Fibroblast of mammary gland (primary cell): ENCODE measurements at places on chromosomes 1 and 21.

GRCh38 chr1:87231703-87232367 is 96.8 kb upstream of the LMO4 start:
- DNase-seq: no peak

DNA sequence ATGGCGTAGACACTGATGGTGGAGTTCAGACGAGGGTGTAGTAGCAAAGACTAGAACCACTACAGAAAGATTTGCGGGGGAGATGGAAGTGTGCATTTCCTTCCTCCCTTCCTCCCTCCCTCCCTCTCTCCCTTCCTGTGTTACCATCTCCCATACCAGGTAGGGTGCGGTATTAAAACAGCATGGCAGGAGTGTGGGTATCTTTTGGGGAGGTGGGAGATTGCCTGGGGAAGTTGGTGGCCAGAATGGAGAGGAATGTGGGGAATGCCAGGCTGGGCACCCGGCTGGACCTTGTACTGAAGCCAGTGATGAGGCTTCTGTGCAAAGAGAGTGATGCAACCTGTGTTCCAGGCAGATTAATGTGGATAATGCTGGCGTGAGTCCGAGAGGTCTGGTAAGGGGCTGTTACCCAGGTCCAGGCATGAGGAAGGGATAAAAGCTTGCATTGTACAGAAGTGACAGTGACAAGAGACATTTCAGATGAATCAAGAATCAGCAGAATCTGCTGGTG is 30.3 kb upstream of the PPP2R5A start:
- DNase-seq: no peak

DNA sequence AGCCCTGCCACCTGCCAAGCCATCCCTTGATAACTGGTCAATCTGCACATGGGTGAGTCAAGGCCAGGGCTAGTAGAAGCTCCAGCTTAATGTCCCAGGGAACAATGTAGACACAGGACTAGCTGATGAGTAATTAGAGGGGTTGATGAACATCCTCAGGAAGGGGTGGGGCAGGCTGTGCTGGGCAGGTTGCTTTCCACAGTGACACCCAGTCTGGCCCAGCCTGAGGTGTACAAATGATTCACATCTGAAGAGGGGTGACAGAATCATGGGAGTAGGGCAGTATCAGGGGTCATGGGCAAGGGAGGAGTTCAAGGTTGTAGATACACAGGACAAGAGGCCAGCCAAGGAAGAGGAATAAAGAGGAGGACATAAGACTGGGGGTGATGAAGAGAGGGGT is 4.3 kb downstream of the LPAR3 start:
- DNase-seq: no peak

- no peak for DNase-seq
Observed at GRCh38 chr1:84476225-84476624, 2.8 kb upstream of the RPF1 start.

DNA sequence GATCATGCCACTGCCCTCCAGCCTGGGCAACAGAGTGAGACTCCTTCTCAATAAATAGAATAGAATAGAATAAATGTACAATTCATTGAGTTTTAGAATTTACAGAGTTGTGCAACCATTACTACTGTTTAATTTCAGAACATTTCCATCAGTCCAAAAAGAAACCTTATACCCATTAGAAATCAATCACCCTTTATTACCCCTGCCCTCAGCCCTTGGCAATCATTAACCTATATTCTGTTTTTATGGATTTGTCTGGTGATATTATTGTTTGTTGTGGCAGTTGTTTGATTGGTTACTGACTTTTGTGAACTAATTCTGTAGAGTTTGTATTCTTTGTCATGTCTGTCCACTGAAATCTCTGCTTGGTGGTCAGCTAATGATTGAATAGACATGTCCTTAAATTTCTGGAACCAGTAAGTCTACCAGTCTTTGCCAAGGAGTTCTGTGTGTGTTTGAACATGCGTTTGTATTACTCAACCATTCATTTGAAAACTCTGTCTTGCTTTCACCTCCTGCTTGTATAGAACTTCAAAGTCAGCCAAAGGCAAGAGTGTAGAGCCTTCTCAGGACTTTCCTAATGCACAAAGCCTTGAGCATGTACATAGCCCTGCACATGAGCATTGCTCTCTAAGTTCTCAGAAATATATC is 208.8 kb downstream of the GPR52 start:
- no peak for DNase-seq

GRCh38 chr1:67791686-67792085 is 41.6 kb downstream of the GNG12 start:
- peak; percentile 94 for DNase-seq

DNA sequence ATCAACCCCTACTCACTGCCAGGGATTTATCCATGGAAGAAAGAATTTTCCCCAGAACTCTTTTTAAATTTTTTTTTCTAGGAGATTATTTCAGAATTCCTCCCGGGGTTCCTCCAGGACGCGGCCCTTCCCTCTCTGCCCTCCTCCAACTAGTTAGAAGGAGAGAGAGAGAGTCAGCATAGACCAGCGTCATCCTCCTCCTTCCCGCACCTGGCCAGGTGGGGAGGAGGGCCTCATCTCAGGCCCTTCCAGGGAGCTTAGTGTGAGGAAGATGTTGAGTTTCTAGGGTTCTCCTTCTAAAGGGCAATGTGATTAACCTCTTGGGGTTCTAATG is 63.6 kb downstream of the CDK18 start:
- DNase-seq: no peak

GRCh38 chr1:91952187-91952586 is 3.0 kb downstream of the BRDT start:
- DNase-seq: no peak

DNA sequence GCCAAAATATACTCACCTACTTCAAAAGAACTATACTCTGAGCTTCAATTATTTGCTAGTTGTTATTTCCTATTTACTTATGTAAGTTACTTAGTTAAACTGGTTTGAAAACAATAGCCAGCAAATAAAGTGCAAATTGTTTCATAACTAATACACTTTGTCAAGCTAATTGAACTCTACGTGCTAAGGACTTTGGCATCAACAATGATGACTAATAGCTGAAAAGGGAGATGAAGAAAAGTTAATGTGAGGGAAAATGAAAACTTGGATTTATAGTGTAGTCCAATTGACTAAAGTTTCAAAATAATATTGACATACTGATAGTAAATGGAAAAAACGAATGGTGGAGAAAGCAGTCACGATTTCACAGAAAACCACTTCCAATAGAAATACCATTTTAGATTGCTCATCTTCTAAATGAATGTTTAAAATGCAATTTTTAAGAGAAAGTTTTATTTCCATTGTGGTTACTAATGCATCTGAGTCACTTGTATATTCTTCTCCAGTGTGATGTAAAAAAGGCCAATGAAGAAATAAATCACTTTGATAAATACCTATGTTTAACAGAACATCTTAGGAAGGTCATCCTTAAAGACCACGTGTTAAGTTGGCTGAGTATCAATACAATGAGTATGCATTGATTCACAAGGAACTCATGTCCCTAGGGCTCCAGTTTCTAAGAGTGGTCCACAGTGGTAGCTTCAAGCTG is 455.2 kb downstream of the LTN1 start:
- peak; percentile 100 for DNase-seq

- no peak for DNase-seq
Observed at GRCh38 chr1:211532088-211532444, 40.1 kb upstream of the RD3 start.

GRCh38 chr1:32044234-32044633 is 28.5 kb upstream of the TMEM39B start:
- no peak for DNase-seq

DNA sequence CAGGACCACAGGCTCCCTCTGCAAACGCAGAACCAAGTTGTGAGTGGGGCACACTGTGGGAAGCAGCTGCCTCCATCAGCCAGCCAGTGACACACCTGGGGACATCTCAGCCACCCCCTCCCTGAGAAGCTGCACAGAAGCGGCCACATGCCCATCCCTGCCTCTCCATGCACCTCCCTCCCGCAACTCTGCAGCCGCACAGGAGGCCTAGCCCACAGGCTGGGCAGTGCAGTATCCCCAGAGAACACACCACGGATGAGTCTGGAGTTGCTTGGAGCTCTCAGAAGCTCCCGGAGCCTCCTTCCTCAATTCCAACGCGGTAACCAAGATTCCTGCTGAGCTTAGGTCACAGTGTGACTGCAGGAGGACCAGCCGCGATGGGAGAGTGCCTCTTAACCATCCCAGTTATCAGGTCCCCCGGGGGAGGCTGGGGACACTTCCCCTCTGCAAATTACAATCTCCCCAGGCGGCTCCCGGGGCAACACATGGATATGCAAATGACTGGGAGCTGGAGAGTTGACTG is 1.2 kb upstream of the WNT3A start:
- no peak for DNase-seq

DNA sequence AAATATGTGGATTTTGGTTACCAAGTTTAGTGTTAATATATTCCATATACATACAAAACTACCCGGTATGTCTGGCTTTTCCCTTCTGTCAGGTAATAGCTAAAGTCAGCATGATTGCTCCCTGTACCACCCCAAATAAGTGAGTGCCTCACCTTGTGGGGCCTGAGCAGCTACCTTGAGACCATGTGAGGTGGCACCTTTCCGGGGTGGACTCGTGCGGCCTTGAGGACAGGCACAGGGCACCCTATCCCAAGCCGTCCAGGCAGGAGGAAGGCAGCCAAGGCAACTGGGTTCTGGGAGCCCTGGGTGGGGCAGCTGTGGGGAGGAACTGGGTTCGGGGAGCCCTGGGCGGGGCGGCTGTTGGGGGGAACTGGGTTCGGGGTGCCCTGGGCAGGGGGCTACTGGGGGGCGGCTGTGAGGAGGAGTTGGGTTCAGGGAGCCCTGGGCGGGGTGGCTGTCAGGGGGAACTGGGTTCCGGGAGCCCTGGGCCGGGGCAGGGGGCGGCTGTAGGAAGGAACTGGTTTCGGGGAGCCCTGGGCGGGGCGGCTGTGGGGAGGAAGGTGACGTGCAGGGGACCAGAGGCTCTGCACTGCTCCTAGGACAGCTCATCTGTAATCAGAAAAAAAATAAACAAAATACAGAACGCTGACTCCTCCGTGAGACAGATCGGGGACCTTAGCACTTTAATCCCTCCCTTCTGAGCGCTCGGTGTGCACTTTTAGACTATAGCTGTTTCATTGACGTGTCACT is 63.3 kb downstream of the POFUT2 start:
- DNase-seq: no peak

DNA sequence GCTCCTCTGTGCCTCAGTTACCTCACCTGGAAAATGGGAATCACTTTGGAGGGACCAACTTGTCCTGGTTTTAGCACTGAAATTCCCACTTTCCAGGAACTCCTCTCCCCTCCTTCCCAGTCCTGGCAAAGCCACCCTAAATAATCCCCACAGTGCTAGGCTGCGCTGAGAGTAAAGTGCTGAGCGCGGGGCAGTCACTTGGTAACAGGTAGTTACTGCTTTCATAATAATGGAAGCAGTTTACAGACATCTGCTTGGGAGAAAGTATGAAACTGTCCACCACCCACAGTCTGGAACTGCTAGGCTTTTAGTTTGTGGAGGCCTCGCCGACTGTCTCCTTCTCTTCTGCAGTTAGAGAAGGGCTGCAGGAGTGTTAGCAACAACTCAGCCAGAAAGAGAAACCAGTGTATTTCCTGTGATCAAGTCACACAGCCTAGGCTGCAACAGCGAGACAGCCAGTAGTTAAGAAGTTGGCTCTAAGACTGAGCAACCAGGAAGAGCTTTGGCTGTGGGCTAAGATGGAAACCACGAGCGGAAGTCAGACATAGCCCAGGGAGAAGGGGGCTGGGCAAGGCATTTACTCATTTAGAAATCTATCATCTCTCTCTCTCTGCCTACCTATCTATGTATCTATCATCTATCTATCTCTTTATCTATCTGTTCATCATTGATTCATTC is 30.8 kb upstream of the ABCG1 start:
- peak; percentile 32 for DNase-seq

- DNase-seq: no peak
Observed at GRCh38 chr21:27691516-27691915, 724.6 kb upstream of the ADAMTS5 start.

GRCh38 chr1:241630476-241630875 is 9.7 kb downstream of the CHML start:
- no peak for DNase-seq

GRCh38 chr1:211985556-211986264 is 49.6 kb downstream of the INTS7 start:
- DNase-seq: no peak
